ENCODE measurements at places on chromosomes 5 and 9.

DNA sequence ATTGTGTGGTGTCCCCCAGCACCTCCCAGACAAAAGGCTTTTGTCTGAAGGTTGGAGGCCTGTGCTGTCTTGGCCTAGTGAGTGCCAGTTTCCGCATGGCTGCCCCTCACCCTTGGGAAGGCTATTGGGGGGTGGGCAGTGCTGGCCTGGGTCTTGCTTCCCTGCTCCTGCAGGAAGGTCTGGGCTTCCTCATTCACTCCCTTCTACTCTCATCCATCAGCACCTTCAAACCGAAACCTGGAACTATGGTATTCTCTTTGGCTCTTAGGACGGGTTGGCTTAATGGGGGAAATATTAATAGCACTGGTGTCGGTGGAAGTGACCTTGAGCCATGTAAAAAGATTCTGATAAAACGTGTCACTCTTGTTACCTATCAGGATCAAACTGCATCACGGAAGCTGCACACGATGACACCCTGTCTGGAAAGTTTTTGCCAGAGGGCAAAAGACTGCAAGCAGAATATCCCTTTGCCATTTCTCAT, 34.0 kb upstream of the GLRX start:
- no peak for DNase-seq

- no peak for DNase-seq
Observed at GRCh38 chr9:31774571-31774970, 609.9 kb upstream of the ACO1 start.

DNA sequence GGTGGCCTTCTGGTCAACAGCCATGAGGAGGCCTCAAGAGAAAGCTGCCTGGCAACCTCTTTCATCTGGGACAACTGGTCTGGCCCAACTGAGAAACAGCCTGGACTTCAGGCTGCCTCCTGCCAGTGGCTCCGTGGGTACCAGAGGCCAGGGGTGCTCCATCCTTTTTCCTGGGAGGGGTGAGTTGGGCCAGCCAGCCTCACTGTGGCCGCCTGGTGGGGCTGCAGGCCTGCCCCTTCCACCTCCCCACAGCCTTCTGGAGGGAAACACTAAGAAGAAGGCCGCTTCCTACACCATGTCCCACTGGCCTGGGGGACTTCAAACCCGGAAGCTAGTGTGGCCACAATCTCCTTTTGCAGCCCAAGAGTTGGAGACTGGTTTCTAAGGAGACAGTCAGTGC, 13.8 kb upstream of the NKD2 start:
- no peak for DNase-seq

DNA sequence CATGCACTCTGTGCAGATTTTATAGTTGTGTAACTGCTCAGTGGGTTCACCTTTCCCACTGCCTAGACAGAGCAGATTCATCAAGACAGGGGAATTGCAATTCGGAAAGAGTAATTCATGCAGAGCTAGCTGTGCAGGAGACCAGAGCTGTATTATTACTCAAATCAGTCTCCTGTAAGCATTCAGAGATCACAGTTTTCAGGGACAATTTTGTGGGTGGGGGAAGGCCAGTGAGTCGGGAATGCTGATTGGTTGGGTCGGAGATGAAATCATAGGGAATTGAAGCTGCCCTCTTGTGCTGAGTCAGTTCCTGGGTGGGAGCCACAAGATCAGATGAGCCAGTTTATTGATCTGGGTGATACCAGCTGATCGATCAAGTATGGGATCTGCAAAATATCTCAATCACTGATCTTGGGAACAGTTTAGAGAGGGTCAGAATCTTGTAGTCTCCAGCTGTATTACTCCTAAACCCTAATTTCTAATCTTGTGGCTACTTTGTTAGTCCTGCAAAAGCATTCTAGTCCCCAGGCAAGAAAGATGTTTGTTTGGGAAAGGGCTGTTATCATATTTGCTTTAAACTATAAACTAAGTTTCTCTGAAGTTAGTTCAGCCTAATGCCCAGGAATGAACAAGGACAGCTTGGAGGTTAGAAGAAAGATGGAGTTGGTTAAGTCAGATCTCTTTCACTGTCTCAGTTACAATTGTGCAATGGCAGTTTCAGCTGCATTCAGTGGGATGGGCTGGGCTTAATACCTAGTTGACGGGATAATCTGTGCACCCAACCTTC, 12.7 kb upstream of the SVEP1 start:
- no peak for DNase-seq

DNA sequence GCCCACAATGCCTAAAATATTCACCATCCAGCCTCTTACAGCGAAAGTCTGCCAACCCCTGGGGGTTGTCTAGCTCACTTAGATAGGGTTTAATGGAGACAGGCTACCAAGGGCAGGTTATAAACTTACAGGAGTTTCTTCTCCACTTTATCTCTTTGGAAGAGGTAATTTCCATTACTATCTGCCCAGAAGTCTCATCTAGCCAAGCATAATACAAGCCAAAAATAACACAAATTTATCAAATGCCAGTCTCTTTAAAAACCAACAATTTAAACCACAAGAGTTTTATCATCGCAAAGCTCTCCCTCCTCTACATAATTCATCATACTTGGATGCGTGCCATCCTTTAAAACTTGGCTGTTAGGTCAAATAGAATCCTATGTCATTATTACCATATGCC, 6.2 kb downstream of the RBM22 start:
- DNase-seq = no peak

DNA sequence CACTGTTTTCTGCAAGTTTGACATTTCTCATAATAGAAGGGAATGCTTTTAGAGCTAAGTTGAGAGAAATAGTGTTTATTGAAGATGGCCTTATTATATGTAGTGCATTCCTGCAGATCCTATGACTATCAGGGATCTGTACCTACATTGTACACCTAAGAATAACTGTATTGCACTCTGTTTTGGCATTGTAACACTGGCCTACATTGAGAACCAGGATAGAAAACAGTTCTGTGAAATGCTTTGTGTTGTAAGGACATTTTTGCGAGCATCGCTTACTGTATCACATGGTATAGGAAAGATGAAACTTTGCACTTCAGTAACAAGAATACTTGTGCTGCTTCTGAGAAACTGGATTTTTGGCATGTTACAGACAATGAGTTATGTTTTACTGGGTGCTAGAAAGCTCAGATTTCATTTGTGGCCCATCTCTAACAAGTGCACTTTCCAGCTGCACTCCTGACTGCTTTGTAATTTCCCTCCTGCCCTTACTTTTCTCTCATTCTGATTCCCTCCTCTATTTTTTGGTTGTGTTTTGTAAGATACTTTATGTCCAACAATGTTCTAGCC, 30.6 kb downstream of the C9orf85 start:
- DNase-seq = no peak

- no peak for DNase-seq
Observed at GRCh38 chr5:315488-316209, 5.9 kb upstream of the AHRR start.

- DNase-seq = no peak
Observed at GRCh38 chr5:153893817-153894216, 144.9 kb downstream of the FAM114A2 start.

GRCh38 chr9:81976351-81976750, 12.2 kb upstream of the SPATA31D1 start:
- no peak for DNase-seq

DNA sequence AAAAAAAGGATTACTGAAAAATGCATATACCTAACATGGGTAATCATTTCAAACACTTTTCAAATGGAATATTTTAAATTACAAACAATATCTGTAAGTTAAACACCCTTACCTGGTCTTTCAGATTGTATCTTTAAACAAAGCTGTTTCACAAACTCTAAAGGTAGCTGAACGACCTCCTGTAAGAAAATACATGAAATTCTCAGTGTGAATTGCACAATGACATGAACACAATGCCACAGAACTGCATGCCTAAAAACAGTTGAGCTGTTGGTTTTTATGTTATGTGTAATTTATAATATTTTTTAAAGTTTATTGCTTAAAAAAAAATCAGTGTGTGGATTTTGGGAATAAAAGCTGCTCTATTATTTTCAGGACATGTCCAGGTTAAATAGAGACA, 17.5 kb downstream of the IPPK start:
- DNase-seq = no peak

GRCh38 chr5:147966326-147966725, 60.0 kb upstream of the C5orf46 start:
- DNase-seq = no peak

All from type B pancreatic cell (in vitro differentiated cells).